ENCODE measurements at places on chromosomes 16 and 17.

GRCh38 chr17:68176718-68177117 lies 71.1 kb upstream of the AMZ2 start:
- DNase-seq, result no peak

- no peak for DNase-seq
Measured at GRCh38 chr17:77827511-77827910, 131.0 kb upstream of the TNRC6C start.

GRCh38 chr17:73118951-73119391 lies 26.5 kb upstream of the SLC39A11 start:
- DNase-seq, result no peak

- DNase-seq, result no peak
Measured at GRCh38 chr17:44065668-44066203, 735 bp downstream of the LSM12 start.

GRCh38 chr17:29155227-29155965 lies 24.8 kb downstream of the MYO18A start:
- no peak for DNase-seq

All from amygdala (tissue), 56 donors.